ENCODE measurements at places on chromosomes 16 and 17. TPM values are rescaled to one million over a fixed set of nuclear protein-coding genes. Genes with fewer than 3 reads are reported as not detected.
A peak's percentile ranks its signal among the peaks of the same experiment; 100 is the strongest.

GRCh38 chr16:88698646-88699045 is 7.6 kb downstream of the RNF166 start:
- no peak for DNase-seq
- peaks cover 11% of the 10 kb centered on the region for H3K4me1 ChIP-seq
- no peak overlapping the region for H3K27ac ChIP-seq
- no peaks in the 10 kb centered on the region for H3K27me3 ChIP-seq
- peaks cover 17% of the 10 kb centered on the region for H3K36me3 ChIP-seq

DNA sequence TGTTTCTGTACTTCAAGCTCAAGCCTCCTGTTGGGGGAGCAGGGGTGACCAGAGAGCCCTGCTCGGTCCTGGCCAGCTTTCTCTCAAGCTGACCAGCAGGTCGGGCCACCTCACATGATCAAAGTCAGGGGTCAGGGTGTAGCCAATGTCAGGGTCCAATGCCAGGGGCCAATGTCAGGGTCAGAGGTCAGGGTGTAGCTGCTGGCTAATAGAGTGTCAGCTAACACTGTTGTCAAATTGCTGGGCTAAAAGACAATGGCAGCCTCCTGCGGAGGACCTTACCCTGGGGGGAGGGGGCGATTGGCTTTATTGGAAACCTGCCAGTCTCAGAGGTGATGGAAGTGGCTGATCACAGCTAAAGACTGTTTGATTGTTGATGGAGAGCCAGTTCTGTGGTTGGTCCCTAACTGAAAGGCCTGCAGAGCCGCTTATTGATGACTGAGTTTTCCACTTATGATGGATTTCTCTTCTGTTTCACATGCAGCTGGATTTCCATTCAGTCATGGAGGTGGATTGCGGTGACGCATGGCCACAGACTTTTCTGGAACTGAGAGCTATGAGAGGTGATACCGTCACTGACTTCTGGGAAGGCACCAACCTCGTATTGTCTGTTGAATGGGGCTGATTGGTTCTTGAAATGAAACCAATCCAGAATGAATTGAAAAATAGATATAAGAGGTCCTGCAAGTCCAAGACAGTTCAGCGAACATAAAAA is 97.4 kb upstream of the ZFHX3 start:
- H3K4me3 ChIP-seq, result no peak overlapping the region
- H3K4me1 ChIP-seq, result no peaks in the 10 kb centered on the region
- no peaks in the 10 kb centered on the region for H3K36me3 ChIP-seq
- no peak overlapping the region for H3K27ac ChIP-seq
- no peaks in the 10 kb centered on the region for H3K27me3 ChIP-seq
- no peak for DNase-seq

GRCh38 chr16:49530427-49530970 is 156.9 kb downstream of the C16orf78 start:
- H3K36me3 ChIP-seq, result no peaks in the 10 kb centered on the region
- H3K4me3 ChIP-seq, result no peak overlapping the region
- no peak for DNase-seq
- H3K4me1 ChIP-seq, result no peaks in the 10 kb centered on the region

- no peaks in the 10 kb centered on the region for H3K27me3 ChIP-seq
- H3K36me3 ChIP-seq, result no peaks in the 10 kb centered on the region
- H3K27ac ChIP-seq, result no peak overlapping the region
- DNase-seq, result no peak
Observed at GRCh38 chr17:53471514-53471913, 351.2 kb upstream of the KIF2B start.

DNA sequence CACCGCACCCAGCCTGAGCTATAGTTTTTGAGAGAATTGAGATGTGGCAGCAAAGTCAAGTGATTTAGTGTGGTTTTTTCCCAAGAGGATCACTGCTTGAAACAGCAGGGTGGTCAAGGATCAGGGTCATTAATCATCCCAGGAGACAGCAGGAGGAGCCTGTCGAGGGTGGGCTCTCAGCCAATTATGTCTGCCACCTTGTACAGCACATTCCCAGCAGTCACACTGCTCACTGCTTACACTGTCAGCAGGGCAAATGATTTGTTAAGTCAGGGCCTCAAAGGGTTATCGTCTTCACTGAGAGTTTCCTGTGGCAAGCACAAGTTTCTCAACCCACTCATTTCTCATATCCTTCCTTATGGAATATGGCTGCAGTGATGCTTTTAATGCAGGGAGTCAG is 13.2 kb downstream of the B3GNT9 start:
- H3K36me3 ChIP-seq, result peaks cover 18% of the 10 kb centered on the region
- H3K4me1 ChIP-seq, result no peaks in the 10 kb centered on the region
- no peak overlapping the region for H3K4me3 ChIP-seq
- no peak overlapping the region for H3K27ac ChIP-seq

DNA sequence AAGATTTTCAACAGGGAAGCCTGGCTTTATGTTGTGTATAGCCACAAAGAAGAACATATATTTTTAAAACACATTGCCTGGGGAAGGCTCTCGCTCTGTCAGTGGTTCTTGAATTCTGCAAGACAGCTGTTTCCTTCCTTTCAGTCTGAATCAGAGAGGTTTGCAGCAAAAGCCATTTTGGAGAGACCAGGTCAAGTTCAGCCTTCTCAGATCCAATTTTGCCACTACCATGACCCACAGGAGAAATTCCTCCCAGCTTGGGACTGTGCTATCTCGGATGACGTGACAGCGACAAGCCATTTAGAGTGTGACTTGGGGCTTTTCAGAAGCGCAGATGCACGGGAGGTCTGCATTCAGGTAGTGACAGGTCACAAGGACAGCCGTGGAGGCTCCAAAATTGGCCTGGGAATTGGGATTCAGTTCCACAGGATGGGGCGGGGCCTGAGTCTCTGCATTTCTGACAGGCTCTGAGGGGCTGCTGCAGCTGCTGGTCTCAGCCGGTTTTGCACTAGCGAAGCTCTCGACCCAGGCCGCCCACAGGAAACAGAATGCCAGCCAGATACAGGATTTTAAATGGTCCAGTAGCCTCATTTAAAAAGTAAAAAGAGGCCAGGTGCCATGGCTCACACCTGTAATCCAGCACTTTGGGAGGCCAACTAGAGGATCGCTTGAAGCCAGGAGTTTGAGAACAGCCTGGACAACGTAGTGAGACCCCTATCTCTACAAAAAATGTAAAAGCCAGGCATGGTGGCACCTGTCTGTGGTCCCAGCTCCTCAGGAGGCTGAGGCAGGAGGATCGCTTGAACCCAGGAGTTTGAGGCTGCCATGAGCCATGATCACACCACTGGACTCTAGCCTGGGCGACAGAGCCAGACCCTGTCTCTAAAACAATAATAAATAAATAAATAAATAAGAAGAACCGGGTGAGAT is 196.6 kb upstream of the CIBAR2 start:
- no peaks in the 10 kb centered on the region for H3K4me1 ChIP-seq
- no peak for DNase-seq
- H3K27me3 ChIP-seq, result no peaks in the 10 kb centered on the region
- H3K27ac ChIP-seq, result no peak overlapping the region

- no peak overlapping the region for H3K4me3 ChIP-seq
- no peaks in the 10 kb centered on the region for H3K27me3 ChIP-seq
- H3K27ac ChIP-seq, result no peak overlapping the region
- H3K4me1 ChIP-seq, result no peaks in the 10 kb centered on the region
- DNase-seq, result no peak
Observed at GRCh38 chr16:78843978-78844377, 744.5 kb downstream of the WWOX start.

GRCh38 chr17:73932216-73932749 is 271.2 kb upstream of the RPL38 start:
- no peaks in the 10 kb centered on the region for H3K27me3 ChIP-seq
- DNase-seq, result no peak
- H3K4me1 ChIP-seq, result no peaks in the 10 kb centered on the region
- H3K27ac ChIP-seq, result no peak overlapping the region

- no peaks in the 10 kb centered on the region for H3K4me1 ChIP-seq
- no peak overlapping the region for H3K27ac ChIP-seq
- peak; percentile 73 for DNase-seq
- no peaks in the 10 kb centered on the region for H3K36me3 ChIP-seq
Observed at GRCh38 chr16:77660311-77660710, 62.0 kb upstream of the NUDT7 start.

DNA sequence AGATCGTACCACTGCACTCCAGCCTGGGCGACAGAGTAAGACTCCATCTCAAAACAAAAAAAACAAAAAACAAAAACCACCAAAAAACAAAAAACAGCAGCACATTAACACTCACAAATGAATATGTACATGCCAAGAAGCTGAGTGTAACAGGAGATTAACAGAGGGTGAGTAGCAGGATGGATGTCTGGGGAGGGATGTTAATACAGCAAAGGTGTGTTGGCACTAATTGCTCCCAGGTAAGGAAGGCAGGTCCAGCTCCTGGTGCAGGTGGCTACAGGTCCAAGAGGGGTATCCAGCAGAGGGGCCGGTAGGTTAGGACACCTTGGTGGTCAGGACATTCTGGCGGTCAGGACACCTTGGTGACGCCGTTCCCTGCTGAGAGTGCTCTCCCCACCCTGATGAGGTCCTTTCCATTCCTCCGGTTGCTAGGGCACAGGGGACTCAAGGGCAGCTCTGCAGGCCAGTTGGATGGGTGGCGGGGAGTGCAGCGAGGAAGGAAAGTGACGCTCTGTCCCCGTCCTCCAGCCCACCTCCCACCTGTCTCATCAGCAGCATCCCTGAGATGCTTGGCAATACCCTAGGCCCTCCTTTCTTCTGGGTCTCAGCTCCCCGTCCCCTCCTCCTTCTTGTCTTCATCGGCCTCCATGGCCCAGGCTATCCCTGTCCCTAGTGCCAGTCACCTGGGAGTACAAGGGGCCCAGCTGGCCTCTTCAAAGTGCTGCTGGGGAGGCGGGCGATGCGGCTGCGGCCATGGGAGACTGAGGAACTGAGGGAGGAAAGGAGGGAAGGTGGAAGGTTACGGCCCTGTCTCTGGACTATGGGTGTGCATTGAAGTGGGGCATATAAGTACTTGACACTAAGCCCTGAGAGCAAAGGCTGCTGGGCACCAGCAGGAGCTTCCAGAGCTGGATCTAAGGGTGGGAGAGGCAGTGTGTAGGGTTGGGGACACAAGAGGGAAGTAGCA is 10.7 kb upstream of the GFAP start:
- H3K4me3 ChIP-seq, result no peak overlapping the region
- no peaks in the 10 kb centered on the region for H3K4me1 ChIP-seq
- H3K27me3 ChIP-seq, result peaks cover 2% of the 10 kb centered on the region
- no peak for DNase-seq
- H3K36me3 ChIP-seq, result peaks cover 22% of the 10 kb centered on the region

- no peak overlapping the region for H3K27ac ChIP-seq
- H3K4me3 ChIP-seq, result no peak overlapping the region
- no peaks in the 10 kb centered on the region for H3K4me1 ChIP-seq
- H3K36me3 ChIP-seq, result no peaks in the 10 kb centered on the region
Observed at GRCh38 chr17:50123649-50124349, 6.2 kb downstream of the SAMD14 start.

GRCh38 chr16:89738538-89739317 is 17.4 kb downstream of the ZNF276 start:
- peaks cover 27% of the 10 kb centered on the region for H3K36me3 ChIP-seq
- no peak for DNase-seq
- no peak overlapping the region for H3K4me3 ChIP-seq
- no peak overlapping the region for H3K27ac ChIP-seq
- H3K27me3 ChIP-seq, result no peaks in the 10 kb centered on the region

EME1 gene
- 2.7 TPM for polyA plus RNA-seq

RPH3AL gene
- polyA plus RNA-seq, result 0.56 TPM

SOX15 gene
- 0.78 TPM for polyA plus RNA-seq

C1QL1 gene
- 1.0 TPM for polyA plus RNA-seq

KRTAP2-2 gene
- polyA plus RNA-seq, result not detected

PRR35 gene
- polyA plus RNA-seq, result not detected

DNAI2 gene
- polyA plus RNA-seq, result not detected

Measured in fibroblast of lung (primary cell).